Ureter (tissue), 1 donor: ENCODE measurements at places on chromosomes 16 and 17. TPM values are rescaled to one million over a fixed set of nuclear protein-coding genes. Genes with fewer than 3 reads are reported as not detected.

KRT10 gene
- 70.1 TPM for total RNA-seq

PROCA1 gene
- 1.1 TPM for total RNA-seq

LRRC37B gene
- 21.7 TPM for total RNA-seq

CCDC78 gene
- total RNA-seq: 5.3 TPM

RPGRIP1L gene
- 14.1 TPM for total RNA-seq

CDRT15 gene
- not detected for total RNA-seq

SYNGR3 gene
- 0.86 TPM for total RNA-seq

BRIP1 gene
- total RNA-seq: 2.0 TPM

TP53TG3C gene
- total RNA-seq: not detected

CHST4 gene
- total RNA-seq: 0.16 TPM

GID4 gene
- 12.4 TPM for total RNA-seq

HOXB13 gene
- total RNA-seq: not detected

ZFPM1 gene
- 13.7 TPM for total RNA-seq

SAT2 gene
- total RNA-seq: 57.1 TPM

MYH11 gene
- 1,287 TPM for total RNA-seq

SLC35G6 gene
- not detected for total RNA-seq

ARHGAP44 gene
- 8.8 TPM for total RNA-seq

LLGL2 gene
- total RNA-seq: 94.0 TPM

AOC3 gene
- total RNA-seq: 89.9 TPM

TMEM208 gene
- total RNA-seq: 30.9 TPM

OTOA gene
- total RNA-seq: 0.70 TPM

NKD1 gene
- 27.8 TPM for total RNA-seq

KRTAP1-5 gene
- not detected for total RNA-seq

NTN3 gene
- total RNA-seq: not detected

SP2 gene
- 22.7 TPM for total RNA-seq

PPP1R1B gene
- 40.4 TPM for total RNA-seq

MPO gene
- 0.23 TPM for total RNA-seq

BTBD17 gene
- not detected for total RNA-seq

SULT1A4 gene
- total RNA-seq: 3.3 TPM

P4HB gene
- 665 TPM for total RNA-seq
